Activated T-cell treated with anti-CD3 and anti-CD28 coated beads for 48 hours (primary cell): ENCODE measurements at places on chromosomes 3 and 15.

DNA sequence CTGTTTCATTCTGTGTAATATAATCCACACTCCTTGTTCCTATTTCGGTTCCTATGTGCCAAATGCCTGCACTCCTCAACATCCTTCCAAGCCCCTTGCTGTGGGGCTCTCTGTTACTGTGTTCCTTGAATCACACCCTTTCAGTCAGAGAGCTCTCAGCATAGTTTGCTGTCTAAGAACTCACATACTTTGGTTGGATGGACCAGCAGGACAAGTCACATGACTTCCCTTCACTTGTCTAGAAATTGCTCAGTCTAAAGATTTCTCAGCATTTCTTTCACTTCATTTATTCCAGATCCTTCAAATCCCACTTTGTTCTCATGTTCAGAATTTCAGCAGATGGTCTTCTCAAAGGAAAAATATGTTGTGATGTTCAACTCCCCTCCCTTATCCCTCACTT lies 203.5 kb upstream of the PFN2 start:
- DNase-seq = no peak

GRCh38 chr3:45425237-45425933 lies 37.0 kb downstream of the LARS2 start:
- no peak for DNase-seq

GRCh38 chr3:64158334-64158733 lies 66.9 kb downstream of the PRICKLE2 start:
- no peak for DNase-seq

DNA sequence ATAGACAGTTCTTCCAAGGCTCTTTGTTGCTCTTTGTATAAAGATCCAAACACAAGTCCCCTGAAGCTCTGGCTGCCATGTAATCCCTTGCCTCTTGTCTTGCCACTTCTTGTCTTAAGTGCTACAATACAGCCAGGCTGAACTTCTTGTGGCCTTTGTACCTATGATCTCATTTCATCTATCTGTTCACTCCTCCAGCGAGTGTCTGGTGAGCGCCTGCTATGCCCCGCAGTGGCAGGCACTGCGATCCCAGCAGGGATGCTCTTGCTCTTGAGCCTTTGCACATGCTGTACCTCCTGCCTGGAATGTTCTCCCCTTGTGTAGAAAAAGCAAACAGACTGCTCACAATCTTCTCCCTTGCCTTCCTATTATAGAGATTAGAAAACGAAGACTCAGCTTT lies 81.9 kb upstream of the ADPGK start:
- no peak for DNase-seq

GRCh38 chr15:23564821-23565394 lies 566 bp upstream of the MKRN3 start:
- DNase-seq = no peak

DNA sequence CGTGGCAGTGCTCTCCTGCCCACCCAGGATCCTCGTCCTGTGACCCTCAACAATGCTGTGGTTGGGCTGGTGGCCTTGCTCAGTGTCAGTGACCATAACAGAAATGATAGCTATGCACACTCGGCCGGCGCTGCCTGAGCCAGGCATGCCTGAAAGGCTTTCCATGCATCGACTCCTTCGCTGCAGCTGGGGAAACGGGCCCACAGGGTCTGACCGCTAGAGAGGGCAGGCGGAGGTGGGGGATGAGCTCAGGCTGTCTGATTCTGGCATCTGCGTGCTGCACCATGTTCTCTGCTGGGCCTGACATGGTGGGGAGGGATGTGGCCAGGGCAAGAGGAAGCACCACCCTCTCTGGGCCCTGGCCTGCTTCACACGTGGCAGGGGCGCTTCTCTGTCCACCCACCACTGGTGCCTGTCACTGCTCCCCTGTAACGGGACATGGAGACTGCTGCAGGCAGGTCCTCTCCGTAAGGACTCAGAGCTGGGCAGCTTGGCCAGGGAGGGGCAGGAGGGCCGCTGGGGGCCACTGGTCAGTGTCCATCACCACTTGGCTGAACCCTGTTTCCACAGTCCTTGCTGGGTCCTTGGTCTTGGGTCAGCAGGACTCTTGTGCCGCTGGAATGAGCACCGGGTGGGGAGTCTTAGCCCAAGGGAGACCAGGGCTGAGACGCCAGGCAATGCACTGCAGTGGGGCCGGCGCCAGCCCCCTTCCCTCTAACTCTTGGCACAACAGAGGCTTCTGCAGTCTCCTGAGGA lies 64.1 kb upstream of the RPL32 start:
- no peak for DNase-seq

DNA sequence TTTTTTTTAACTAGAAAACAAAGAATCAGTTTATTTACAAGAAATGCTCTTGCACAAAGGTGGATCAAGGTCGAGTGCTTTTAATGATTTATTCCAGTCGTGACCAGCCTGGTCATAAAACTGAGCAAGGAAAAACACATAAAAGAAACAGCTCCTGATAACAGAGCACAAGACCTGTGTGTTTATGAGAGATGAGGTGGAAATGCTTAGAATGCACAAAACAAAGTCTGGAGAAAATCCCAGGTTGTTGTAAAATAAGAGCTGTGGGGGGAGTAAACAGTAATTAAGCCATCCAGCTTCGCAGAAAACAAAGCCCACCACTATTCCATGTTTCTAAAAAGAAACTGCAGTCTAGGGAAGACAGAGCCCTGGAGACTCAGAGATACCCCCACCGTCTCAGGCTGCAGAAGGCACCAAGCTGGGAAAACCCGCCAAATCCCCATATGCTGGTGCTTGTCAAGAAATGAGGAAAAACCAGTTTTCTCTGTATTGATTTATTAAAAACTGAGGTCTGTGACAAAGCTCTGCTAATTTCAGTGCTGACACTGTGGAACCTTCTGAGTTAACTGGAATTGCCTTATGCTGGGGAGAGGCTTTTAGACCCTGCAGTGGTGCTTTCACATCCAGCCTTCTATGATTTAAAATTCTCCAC lies 139.3 kb downstream of the ADAMTS17 start:
- no peak for DNase-seq

DNA sequence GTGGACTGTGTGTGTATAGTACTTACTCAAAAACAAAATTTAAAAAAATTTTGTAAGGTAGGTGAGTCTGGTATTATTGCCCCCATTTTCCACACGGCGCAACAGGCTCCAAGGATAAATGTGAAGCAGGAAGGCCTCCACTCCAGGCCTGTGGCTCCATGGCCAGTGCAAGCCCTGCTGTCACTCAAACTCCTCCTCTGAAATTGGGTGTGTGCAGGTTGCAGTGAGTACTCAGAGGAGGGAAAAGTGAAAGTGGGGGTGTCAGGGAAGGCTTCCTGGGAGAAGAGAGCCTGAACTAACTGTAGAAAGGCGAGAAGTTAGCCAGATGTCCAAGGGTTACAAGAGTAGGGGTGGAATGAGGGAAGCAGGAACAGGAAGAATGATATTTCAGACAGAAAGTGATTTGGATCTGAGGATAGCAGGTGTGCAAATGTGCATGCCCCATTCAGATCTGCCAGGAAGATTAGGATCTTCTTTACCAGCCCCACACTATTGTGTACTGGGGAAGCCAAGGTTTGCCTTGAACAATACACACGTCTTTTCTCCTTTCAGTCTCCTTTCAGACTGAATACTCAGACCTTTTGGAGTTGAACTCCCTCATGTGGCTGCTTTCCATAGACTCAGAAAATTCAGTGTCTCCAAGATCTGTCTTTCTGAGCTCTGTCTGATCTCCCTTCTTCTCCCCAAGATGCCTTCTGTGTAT lies 48.7 kb upstream of the RYK start:
- DNase-seq = no peak

DNA sequence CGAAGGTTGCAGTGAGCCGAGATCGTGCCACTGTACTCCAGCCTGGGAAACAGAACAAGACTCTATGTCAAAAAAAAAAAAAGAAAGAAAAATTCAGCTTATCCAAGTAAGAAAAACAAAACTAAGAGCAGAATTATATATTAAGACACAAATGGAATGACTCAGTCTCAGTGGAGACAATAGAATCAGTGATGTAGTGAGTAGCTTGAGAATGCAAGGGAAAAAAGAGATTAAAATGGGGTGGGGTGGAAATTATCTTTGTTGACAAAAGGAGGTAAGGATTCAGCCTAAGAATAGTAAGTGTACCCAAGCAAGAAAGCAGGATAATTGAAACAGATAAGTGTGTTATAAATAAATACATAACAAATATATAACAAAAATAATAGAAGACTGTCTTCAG lies 70.7 kb downstream of the BLM start:
- no peak for DNase-seq

DNA sequence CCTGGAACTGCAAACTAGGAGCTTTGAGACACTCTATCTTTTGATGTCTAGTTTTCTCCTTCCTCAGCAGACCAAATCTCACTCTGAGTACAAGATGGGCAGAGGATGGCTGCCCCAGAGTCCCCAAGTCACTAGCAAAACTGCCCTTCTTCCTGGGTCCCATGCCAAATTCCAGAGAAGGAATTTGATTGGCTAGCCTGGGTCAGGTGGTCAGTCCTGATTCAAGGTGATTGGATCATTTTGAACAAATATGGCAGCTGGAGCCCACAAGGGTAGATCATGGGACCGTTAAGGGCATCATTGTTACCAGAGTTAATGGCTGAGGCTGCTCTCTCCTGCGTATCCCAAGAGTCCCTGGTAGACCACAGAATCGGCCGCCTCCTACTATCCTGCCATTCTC lies 21.7 kb downstream of the SLC6A1 start:
- no peak for DNase-seq

DNA sequence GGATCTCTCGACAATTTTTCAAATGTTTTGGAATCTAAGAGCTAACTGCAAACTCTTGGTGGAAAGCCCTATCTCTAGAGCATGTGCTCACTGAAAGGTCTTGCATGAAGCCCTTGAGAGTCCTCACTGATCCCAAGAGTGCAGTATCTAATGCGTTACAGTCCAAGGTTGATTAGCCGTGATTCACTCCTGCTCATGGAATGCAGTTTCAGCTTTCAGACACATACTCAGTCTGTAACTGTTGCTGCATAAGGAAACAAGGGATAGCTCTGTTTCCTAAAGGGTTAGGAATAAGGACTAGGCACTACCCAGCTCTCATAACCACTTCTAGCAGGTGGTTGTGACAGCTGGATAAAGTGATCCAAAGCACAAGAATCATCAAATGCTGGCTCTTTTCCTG lies 687.4 kb upstream of the CFAP20DC start:
- DNase-seq = no peak

DNA sequence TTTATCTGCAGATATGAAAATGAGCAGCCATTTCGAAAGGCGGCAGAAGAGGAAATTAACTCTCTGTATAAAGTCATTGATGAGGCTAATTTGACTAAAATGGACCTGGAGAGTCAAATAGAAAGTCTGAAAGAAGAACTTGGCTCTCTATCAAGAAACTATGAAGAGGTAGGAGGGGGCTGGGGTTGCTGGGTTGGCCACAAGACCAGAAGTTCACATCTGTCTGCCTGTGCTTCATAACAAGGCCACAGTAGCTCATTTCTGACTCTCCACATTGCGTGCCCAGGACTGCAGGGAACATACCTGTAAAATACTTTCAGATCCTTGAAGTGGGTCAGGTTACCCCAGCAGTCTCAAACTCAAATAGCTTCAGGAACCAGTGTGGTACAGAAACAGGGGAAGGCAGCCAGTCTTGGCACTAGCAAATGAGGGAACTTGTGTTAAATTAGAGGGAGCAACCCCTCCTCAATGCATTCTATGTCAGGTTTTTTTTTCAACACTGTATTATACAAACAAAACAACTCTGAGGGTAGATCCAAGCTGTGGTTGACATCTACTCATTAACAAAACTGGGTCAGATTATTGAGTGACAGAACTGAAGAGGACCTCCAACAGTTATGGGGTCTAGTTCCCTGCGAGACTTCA lies 48.7 kb downstream of the BFSP2 start:
- peak; percentile 52 for DNase-seq

DNA sequence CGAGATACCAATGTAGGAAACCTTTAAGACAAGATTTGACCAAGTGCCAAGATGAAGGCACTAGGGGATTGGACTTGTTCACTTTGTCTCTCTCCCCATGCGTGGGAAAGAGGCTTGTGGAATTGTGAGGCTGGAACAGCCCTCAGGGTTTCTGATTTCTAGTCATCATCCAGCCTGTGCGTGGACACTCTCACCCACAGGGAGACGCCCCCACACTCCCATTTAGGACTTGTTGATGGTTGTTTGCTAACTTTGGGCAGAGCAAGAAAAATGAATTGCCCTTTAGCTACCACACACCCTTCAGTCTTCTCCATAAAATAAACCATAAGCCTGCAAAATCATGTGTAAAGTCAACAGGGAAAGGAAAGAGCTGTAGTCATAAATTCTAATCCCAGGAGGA lies 18.4 kb downstream of the ACKR2 start:
- no peak for DNase-seq

- DNase-seq = no peak
Observed at GRCh38 chr3:87053553-87053952, 62.6 kb upstream of the VGLL3 start.

- no peak for DNase-seq
Observed at GRCh38 chr3:71285086-71285485, 298.4 kb downstream of the FOXP1 start.

DNA sequence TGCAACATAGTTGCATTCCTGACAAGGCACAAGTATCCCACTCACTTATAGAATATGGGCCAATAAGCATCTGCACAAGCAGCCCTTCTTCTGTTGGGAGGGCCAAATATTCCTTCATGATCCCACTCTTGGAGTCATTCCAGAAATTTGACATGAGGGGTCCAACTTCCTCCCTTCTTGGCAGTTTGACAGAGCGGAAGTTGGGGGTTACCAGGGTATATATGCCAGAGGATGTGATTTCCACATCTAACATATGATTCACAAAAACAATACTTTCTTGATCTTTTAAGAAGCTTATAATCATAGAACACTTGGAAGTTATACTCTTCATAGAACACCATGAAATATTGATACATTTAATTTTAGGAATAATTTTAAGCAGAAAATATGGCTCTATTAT lies 100.9 kb upstream of the CRBN start:
- DNase-seq = no peak

GRCh38 chr3:27880969-27881892 lies 159.1 kb upstream of the EOMES start:
- DNase-seq = no peak

GRCh38 chr3:40780291-40780924 lies 255.6 kb downstream of the ZNF621 start:
- DNase-seq = no peak

DNA sequence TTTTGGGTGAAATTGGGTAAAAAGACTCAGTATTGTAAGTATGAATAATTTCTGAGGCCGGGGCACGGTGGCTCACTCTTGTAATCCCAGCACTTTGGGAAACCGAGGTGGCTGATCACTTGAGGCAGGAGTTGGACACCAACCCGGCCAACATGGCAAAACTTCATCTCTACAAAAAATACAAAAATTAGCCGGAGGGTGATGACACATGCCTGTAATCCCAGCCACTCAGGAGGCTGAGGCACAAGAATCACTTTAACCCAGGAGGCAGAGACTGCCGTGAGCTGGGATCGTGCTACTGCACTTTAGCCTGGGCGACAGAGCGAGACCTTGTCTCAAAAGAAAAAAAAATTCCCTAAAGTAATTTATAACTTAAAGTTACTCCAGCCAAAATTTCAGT lies 162.2 kb downstream of the APBA2 start:
- DNase-seq = no peak

- no peak for DNase-seq
Observed at GRCh38 chr3:149547413-149547812, 72.9 kb downstream of the TM4SF4 start.

GRCh38 chr15:33093222-33093621 lies 101.3 kb downstream of the FMN1 start:
- DNase-seq = no peak
